Stimulated activated CD4-positive, alpha-beta T cell treated with anti-CD3 and anti-CD28 coated beads, TNF-alpha, amount 100 ng/mL, for 1 hour (primary cell): ENCODE measurements at places on chromosomes 11 and 22.

GRCh38 chr22:42343121-42343454, 72.6 kb upstream of the TCF20 start:
- no peak for DNase-seq

GRCh38 chr11:86919557-86920210, 35.5 kb downstream of the FZD4 start:
- DNase-seq: no peak

GRCh38 chr11:66561975-66562248, 6.5 kb downstream of the CTSF start:
- DNase-seq: no peak

DNA sequence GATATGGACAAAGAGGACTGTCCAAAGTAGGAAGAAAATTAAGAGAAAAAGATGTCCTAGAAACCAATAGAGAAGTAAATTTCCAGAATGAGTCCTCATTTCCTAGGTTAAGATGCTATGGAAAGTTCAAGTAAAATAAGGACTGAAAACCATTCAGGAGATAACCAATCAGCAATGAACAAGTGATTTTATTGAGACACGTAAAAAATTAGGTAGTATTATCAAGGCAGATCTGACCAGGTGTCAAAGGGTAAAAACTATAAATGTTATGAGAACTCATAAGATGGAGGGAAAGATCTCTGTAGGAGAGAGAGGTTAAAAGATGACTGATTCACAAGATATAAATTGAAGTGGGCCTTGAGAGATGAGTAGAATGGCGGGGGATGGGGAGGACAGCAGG, 50.2 kb downstream of the SPATA19 start:
- DNase-seq: no peak

GRCh38 chr22:44727148-44727547, 25.1 kb downstream of the PRR5 start:
- no peak for DNase-seq

- no peak for DNase-seq
Measured at GRCh38 chr11:44066732-44067141, 667 bp downstream of the ACCS start.
